ENCODE measurements at places on chromosomes 16 and 17.

- DNase-seq = no peak
These were observed 2.7 kb downstream of the CENPX start for GRCh38 chr17:82019690-82020571.

GRCh38 chr16:55015181-55015913 is 84.7 kb downstream of the IRX5 start:
- no peak for DNase-seq

- no peak for DNase-seq
These were observed 303.4 kb downstream of the SLC39A11 start for GRCh38 chr17:72788950-72789585.

- DNase-seq = no peak
These were observed 919.1 kb upstream of the EEF2KMT start for GRCh38 chr16:6016530-6017184.

GRCh38 chr17:34883106-34884000 is 77.9 kb downstream of the CCT6B start:
- no peak for DNase-seq

GRCh38 chr17:1943436-1943831 is 81.7 kb downstream of the RTN4RL1 start:
- no peak for DNase-seq

DNA sequence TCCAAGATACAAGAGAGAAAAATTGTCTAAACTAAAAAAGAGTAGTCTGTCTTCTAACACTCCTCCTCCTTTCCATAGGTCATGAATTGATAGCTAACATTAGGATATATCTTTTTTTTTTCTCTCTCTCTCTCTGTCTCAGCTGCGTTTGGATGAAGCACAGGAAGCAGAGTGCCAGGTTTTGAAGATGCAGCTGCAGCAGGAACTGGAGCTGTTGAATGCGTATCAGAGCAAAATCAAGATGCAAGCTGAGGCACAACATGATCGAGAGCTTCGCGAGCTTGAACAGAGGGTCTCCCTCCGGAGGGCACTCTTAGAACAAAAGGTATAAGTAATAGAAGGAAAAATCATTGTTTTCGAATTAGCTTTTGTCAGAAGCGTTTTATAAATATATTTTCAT is 32.9 kb downstream of the ABHD15 start:
- DNase-seq = no peak

DNA sequence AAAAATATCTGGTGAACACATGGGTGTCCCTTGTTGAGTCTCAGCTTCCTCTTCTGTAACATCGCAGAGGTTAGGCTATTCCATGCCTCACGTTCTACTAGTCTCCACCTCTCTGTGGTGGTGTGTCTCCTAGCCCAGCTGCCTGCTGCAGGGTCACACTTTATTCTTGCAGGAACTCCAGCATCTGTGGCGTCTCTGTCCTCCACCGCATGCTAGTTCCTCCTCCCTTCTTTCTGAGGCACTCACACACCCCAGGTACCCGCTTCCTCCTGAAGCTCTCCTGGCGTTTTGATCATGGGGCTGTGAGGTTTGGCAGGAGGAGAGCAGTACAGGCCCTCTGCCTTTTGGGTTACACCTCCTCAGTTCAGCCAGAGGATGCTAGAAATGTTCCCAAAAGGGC is 9.9 kb upstream of the TEX2 start:
- no peak for DNase-seq

DNA sequence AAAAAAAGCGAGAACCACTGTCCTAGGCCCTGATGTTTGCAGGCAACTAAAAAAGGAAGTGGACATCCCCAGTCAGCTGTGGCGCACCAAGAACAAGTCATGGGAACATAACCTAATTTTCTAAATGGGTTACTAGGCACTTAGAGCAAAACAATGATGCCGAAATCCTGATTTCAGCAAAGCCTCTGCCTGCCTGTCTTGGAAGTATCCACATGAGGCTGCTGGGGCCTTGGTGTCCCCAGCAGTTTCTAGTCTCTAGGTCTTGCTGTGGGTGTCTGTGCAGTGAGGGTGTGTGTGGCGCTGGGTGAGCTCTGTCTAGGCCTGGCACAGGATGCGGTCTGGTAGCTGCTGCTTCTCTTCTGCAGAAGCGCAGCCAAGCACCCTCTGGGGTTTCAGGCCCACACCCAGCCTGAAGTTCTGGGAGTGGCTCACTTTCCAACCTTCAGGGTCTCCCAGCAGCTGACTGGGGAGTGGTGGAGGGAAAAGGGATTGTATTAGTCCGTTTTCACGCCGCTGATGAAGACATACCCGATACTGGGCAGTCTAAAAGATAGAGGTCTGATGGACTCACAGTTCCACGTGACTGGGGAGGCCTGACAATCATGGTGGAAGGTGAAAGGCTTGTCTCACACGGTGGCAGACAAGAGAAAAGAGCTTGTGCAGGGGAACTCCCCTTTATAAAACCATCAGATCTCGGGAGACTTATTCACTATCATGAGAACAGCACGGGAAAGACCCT is 21.1 kb downstream of the STH start:
- no peak for DNase-seq

DNA sequence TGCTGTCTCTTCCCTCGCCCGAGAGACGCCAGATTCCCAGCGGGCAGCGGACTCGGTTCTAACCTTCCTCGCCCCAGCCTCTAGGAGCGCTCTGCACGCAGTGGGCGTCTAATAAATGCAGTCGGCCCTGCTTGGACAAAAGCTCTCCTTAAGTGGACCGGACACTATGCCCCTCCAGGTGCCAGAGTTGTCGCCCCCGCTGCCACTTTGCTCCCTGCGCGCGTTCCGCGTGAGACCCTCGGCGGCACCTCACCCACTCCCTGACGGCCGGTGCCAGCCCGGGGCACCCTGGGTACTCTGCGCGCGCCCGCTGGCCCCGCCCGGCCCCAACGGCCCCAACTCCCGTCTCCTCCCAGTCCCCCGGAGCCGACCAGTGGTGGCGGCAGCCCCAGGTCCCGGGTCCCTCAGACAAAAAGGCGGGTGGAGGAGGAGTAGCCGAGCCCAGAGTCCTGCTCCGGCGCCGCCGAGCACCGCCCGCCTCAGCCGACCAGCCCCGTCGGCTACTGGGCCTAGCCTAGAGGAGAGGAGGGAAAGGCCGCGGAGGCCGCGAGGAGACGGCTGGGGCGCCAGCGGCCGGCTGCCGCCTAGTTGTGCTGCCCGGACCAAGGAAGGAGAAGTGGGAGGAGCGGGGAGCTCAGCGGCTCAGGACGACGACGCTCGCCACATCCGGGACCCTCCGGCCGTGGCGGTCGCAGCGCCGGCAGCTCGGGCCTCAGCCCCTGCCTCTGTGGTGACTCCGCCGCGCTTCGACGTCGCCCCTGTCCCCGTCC is 123.0 kb downstream of the GOSR1 start:
- no peak for DNase-seq

- DNase-seq = no peak
These were observed 5.3 kb downstream of the PRR15L start for GRCh38 chr17:47952171-47953021.

- no peak for DNase-seq
These were observed at the start of gene P4HB for GRCh38 chr17:81859906-81860755. Gene P4HB, minus strand, starts transcription at chr17:81860535. Its CDS starts 64 bp downstream, at chr17:81860471.

DNA sequence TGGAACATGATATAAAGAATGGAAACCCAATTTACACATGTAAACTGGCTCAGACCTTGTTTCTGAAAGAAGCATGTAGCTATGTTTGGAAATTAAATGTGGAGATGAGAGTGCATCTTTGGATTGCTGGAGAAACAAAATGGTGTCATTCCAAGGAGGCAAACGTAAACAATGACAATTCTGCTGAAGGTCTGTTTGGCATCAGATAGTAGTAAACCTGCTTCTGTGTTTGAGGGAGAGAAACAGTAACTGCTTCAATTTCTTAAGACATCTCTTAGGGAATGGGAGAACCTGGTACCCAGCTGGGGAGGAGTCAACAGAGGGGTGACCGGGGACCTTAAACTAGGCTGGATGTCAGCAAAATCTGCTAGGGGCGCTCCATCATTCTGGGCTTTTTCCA is 23.5 kb downstream of the GPRC5B start:
- DNase-seq = no peak

DNA sequence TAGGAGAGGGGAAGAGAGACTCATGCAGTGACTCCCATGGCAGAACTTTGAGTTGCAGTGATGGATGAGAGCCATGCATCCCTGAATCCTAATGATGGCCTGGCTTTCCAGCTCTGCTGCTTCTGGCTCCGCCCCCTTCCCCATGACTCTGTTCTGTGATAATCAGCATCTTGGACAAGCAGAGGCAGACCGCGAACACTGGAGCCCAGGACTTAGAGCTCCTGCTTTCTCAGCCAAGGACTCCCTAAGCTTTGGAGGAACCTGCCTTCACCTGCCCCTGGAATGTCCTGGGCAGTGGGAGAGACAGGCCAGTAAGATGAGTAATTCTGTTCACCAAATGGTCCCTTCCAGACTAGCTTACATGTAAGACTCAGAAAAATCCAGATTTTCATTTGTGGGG is 12.5 kb downstream of the CCDC92B start:
- DNase-seq = no peak

DNA sequence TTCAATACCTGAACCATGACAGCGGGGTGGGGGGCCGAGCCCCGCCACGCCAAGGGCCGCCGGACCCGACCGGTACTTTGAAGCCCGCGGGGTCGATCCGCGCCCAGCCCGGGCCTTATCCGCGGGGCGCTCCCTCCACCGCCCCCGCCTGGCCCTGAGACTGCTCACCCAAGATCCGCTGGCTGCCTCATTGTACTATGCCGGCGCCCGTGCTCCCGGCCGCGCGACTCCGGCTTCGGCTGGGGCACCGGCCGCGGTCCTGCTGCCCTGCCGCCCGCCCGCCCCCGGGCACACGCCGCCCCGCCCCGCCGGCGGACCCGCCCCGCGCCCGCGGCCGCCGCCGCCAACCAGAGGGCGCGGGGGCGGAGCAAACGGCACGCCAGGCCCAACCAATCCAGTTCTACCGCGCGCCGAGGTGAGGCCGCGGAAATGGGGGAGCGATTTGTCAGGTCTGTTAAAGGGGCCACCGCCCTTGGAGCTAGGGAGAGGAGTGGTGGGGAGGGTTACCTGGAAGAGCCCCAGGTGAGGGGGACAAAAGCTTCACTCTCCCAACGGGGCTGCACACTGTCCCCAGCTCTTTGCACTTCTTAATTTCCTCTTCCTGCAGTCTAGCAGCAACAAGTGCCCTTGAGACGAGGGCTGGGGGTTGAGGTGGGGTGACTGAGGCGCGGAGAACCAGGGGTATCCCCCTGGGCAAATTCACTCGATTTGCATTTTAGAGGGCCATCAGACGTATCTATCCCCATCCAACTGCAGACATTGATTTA is at the start of gene TEX2:
Gene TEX2 (minus strand): TSS at position 261 of the 767 bp plus-strand sequence. CDS start 49,043 bp downstream, outside the sequence.
- peak; percentile 81 for DNase-seq

DNA sequence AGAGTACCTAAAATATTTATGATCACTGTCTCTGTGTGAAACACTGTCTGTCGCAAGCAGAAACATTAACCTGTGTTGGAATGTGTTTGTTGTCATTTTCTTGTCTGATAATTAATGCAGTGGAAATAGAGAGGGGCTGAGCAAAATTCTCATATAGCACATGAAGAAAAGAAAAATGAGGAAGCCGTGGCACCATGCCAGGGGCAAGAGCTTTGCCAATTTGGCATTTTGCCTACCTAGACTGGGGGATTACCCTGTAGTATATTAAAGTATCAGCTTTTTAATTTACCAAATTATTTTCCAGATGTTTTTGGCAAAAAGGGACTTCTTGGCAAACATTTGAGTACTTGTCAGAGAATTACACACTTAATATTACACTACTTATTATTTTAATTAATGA is 1326.6 kb upstream of the GOT2 start:
- DNase-seq = no peak

DNA sequence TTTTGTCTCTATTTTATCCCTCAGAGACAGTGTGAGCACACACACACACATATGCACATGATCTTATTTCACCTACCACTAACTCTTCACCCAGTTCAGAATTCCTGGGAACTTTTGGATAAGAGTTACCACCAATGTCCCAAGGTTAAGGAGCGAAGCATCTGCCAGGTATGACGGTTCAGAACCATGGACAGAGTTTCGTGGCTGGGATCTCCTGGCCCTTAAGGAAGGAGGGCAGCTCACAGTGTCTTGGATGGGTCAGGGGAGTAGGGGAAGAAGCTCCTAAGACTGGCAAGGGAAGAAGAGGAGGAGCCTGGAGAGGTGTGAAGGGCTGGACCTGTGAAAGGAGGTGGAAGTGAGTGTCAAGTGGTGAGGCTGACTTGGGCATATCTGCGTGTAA is 23.0 kb upstream of the TMEM132E start:
- DNase-seq = no peak

- DNase-seq = no peak
These were observed 15.4 kb downstream of the SEZ6L2 start for GRCh38 chr16:29883987-29884386.

DNA sequence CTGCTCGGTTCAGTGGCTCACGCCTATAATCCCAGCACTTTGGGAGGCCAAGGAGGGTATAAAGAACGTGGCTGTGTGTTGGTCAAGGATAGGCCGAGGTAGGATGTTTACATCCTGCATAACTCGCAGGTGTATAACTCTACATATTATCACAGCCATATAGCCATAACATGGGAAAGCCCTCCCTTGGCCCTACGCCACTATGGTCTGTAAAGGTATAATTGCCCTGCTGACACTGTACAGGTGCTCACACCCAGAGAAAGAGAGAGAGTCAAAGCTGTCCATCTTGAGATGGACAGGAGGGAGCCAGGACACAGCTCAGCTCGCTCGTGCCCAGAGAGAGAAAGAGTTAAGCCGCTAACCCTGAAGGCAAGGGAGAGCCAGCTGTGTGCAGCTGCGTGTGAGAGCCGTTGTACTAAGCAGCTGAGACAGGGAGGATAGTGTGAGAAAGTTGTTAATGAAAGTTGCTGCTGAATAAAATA is 30.4 kb upstream of the DHX8 start:
- no peak for DNase-seq

- DNase-seq = no peak
These were observed 1.0 kb downstream of the AMZ2 start for GRCh38 chr17:68248891-68249290.

DNA sequence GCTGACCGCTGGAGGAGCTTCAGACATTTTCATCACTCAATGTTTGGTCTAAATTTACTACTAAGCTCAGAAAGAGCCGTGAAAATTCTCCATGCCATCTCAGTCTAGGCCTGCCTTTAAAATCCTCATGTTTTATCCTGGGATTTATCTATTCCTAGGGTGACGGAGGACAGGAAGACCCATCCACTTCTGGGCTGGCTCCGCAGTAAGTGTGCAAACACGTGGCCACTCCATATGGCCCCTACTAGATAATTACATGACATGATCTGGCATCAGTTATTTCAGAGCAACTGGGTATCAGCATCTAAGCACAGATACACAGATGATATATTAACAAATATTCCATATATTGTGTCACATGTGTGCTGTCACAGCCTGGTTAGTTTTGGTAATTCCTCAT is 77.8 kb upstream of the HS3ST4 start:
- DNase-seq = no peak

DNA sequence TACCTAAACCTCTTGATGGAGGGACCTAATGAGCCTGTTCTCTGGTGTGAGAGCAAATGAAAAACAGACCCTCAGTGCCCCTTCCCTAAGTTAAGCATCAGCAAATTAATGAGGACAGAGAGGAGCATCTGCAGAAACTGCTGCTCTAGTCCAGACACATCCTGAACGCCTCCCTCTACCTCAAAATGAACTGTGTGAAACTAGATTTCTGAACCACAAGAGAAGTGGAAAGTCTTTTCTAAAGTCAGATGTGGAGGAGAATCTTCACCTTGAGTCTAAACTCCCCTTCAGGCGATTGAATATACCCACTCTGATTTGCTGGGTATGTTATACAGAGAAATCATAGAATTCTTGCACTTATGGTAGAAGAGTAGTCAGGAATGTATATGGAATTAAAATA is 104.4 kb upstream of the AMZ2 start:
- no peak for DNase-seq

Data from activated CD8-positive, alpha-beta memory T cell treated with anti-CD3 and anti-CD28 coated beads for 1 hour (primary cell).